Large intestine (tissue), 12 donors: ENCODE measurements at places on chromosomes 4 and X. TPM values are rescaled to one million over a fixed set of nuclear protein-coding genes. Genes with fewer than 3 reads are reported as not detected.

DNA sequence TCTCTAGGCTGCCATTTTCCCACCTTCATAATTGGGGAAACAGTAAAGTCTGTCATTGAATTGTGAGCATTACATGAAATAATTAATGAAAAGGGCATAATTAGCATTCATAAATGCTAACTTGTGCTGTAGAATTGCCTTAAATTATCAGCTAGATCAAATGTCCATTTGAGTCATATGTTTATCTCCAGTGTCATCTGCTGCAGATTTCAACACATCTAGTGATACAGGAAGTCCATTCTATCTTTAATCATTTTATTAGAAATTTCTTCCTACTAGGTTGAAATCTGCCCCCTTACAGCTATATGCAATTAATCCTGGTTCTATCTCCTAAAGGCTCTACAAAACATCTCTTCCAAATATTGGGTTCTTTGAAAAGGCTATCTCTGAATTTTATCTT is 240.3 kb upstream of the GALNT7 start:
- DNase-seq = no peak

DNA sequence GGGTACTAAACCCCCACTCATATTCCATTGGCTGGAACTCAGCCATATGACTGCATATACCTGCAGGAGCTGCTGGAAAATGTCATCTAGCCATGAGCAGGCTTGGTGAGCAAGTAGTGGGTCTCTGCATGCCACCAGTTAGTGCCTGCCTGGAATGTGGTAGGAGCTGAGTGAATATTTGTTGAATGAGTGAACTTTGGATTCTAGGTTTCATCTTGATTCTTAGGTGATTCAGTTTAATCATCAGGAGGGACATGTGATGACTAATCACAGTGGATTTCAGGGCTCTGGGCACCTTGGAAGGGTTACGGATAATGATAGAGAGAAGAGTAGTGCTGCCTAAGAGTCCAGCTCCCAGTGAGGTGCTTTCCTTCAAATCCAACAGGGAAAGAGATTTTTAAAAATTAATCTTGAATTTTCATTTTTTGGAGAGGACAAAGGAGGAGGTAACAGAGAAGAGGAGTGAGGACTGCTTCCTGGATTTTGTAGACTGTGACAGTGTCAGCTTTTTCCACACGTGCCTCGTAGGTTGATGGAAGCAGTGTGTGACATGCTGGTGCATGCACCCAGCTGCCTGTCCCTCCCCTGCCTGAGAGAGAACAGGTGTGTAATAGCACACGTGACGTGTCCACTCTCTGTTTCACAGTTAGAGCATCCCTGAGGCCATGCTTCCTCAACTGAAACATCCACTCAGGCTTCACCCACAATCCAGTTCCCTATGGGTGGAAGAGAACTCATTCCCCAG is 30.4 kb downstream of the NHS start:
- no peak for DNase-seq

DNA sequence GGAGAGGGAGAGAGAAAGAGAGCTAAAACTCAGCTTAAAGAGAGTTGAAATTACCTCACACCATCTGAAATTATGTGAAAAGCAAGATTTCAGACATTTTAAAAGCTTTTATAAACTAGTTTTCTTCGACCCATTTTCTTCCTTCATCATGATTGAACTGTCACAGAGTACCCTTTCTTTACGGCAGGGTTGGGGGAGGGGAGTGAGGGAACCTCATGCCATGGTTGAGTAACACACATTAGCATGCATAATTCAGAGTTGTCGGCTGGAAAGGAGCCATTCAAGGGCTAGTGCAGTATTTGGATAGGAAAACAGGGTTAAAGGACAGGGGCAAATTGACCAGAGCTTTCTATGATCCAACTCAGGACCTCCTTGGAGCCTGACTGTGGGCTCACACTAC is 46.2 kb downstream of the PCDH19 start:
- DNase-seq = no peak

DNA sequence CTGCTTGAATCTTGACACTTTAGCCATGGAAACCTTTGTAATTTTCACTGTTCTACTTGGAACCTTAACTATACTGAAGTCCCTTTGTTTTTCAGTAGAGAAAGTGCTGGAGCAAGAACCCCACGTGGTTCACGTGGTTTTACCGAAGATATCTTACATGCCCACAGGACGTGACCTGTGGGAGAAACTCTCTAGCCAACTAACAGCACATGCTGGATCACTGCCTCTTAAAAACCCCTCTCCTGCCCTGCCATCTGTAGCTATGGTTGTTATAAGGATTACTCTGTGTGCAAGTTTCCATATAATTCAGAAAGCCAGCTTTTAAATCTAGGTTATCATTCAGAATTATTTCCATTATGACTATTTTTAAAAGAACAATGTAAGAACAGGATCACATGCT is 30.2 kb downstream of the SPANXD start:
- DNase-seq = no peak

The CD40LG gene
- 0.81 TPM for polyA plus RNA-seq
